ENCODE measurements at places on chromosomes 5 and 9.

DNA sequence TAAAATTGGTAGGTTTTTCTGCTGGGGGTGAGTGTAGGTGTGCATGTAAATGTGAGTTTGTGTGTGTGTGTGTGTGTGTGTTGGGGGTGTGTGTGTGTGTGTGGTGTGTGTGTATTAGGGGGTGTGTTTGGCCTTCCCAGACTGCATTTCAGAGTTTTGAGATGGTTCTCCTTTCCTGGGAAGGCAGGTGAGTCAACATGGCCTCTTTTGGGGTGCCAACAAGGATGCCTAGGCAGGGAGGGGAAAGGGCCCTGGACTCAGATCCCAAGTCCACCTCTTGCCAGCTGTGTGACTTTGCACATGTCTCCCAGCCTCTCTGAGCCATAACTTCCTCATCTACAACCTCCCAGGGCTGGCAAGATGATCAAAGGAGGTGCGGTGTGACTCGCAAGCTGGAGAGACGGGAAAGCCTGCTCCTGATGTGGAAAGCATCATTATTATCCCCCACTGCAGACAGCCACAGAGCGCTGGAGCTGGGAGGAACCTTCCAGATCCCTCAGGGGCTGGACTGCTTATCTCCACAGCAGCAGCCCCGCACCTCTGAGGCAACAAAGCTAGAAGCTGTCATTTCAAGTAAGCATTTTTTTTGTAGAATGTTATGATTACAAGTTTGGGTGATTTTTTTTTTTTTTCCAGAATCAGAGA lies 63.5 kb upstream of the TBC1D2 start:
- DNase-seq, result no peak

DNA sequence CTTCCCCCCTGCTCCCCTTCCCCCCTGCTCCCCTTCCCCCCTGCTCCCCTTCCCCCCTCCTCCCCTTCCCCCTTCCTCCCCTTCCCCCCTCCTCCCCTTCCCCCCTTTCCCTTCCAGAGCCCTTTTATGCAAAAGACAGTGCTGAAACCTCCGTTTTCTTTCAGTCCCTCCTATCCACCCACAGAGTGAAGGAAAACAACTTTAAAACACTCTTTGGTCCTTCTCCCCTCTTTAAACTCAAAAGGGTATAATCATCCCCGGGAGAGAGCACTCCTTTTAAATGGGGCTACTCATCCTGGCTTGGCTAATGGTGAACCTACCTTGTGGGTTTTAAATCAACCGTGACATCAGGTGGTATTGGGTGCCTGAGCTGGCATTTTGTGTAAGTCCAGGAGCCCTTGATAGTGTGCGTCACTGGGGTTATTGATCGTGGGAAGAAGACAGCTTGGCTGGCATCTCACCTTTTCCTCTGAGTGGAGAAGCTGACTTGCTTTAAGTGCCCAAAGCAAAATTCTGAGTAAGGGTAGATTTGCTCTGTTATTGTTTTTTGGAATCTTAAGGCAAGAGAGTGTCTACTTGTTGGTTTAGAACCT lies 2.7 kb downstream of the LARP1 start:
- DNase-seq, result no peak

DNA sequence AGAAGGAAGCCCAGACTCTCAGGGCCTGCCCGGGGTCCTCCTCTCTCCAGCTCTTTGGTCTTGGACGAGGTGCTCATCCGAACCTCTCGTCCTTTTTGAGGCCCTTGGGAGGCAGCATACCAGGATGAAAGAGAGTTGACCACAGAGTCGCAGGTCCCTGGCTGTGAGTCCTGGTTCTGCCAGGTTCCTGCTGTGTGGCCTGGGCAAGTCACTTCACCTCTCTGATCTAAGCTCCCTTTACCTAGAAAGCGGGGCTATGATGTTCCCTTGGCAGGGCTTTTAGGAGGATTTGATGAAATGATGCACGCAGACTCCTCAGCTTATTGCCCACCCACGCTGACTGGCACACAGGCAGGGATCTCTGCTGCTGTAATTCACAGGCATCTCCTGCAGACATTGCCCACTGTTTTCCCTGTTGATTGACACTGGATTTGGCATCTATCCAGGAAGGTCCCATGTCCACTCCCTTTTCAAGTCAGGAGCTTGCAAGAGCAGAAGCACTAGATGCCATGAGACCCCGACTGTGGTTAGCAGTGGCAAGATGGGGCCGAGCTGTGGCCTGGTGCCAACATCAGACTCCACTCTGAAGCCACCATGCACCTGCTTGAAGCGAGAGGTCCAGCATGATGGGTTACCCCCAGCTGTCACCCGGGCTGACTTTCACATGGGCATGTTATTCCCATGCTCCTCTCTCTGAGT lies 71.5 kb downstream of the MACROH2A1 start:
- no peak for DNase-seq

DNA sequence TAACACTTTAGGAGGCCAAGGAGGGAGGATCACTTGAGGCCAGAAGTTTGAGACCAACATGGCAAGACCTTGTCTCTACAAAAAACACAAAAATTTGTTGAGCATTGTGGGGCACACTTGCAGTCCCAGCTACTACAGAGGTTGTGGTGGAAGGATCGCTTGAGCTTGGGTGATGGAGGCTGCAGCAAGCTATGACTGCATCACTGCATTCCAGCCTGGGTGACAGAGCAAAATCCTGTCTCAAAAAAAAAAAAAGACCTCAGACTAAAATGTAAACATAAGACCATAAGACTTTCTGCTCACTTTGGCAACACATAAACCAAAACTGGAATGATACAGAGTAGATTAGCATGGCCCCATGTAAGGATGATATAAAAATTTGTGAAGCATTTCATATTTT lies 24.6 kb upstream of the NANS start:
- no peak for DNase-seq

DNA sequence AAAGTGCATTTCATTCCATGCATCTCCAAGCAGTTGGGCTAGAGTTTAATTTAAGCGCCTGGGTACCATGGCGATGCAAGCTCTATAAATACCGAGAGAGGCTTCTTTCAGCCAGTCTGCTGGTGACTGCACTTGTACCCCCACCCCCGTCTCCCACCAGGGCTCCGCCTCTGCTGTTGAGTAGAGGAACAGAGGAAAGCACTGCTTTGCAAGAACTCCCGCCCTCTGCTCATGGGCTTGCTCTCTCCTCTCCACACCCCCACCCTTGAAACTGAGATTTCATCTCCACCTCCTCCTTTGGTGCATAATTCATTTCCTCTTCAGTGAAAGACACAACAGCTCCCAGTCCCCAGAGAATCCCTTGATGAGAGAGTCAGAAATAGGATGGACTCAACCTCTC lies 5.1 kb upstream of the WWC1 start:
- no peak for DNase-seq

All from COLO829 (cell line).